ENCODE measurements at places on chromosomes 2 and 18.

DNA sequence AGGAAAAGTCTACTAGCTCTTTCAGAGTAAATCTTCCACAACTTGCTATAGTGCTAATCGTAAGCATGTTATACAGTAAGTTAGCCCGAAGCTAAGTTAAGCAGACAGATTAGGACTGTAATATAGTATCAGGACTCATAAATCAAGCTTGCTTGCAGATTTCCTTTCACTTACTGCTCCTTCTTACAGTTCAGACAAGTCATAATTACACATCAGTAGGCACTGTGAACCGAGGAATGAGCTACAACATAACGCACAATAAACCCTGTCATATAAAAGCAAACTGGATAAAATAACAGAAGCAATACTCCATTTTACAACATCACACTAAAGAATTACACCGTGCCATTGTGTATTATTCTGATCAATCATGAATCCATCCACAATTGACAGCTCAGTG lies 832.6 kb upstream of the ZEB2 start:
- no peak for DNase-seq

DNA sequence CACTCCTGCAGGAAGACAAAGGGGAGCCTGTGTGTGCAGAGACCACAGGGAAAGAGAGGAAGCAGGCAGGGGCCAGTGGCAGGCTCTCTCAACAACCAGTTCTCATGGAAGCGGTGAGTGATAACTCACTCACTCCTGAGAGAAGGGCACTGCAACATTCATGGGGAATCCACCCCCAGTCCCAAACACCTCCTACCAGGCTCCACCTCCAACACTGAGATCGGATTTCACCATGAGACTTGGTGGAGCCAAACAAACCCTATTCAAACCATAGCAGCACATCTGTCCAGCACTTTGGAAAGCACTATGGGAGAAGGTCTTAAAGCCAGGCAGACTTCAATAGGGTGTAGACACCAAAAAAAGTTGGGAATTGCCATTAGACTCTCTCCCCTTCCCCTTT lies 345.7 kb upstream of the SPRED2 start:
- DNase-seq: no peak

- no peak for DNase-seq
These were observed 127.2 kb upstream of the ARHGAP28 start for GRCh38 chr18:6602365-6602764.

GRCh38 chr2:104501929-104502328 lies 352.0 kb upstream of the POU3F3 start:
- no peak for DNase-seq

- DNase-seq: no peak
These were observed 255.8 kb downstream of the CYP26B1 start for GRCh38 chr2:71891719-71892422.

GRCh38 chr18:79867666-79868065 lies 69.9 kb downstream of the KCNG2 start:
- DNase-seq: no peak

GRCh38 chr2:204948822-204949221 lies 403.5 kb downstream of the PARD3B start:
- DNase-seq: no peak

DNA sequence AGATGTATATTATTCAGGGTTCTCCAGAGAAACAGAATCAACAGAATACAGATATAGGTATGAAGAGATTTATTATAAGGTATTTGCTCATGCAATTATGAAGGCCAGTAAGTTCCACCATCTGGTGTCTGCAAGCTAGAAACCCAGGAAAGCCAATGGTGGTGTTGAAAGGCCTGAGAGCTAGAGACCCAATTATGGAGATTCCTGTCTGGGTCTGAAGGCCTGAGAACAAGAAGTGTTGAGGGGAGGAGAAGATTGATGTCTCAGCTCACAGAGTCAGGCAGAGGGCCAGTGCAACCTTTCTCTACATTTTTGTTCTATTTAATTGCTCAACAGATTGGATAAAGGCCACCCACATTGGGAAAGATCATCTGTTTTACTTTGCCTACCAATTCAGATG lies 524.2 kb upstream of the CRIM1 start:
- DNase-seq: no peak
